Activated CD8-positive, alpha-beta memory T cell treated with anti-CD3 and anti-CD28 coated beads, Interleukin-2, amount 50 U/mL, for 48 hours (primary cell): ENCODE measurements at places on chromosomes 2 and 18.

- DNase-seq, result no peak
These were observed 67.5 kb downstream of the PDE1A start for GRCh38 chr2:182359027-182359989.

GRCh38 chr18:36017232-36017631 is 44.8 kb downstream of the RMP24 start:
- no peak for DNase-seq

- DNase-seq, result no peak
These were observed 103.5 kb downstream of the SPTBN1 start for GRCh38 chr2:54559593-54560145.

DNA sequence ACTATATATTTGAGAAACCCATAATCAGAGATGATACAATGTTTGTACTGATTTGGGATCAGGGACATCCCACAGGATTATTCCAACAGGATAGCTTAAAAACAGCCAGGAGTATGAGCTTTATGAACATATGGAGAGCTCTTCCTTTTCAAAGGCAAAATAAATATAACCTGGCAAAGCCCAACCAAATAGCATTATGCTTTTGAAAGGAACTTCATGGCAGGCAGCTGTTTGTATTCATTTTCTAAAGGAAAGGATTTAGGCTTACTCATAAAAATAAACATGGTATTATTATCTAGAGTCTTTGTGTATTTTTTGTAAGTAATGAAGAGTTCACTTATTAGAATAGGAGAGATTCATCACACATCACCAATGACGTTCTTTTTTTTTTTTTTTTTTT is 44.4 kb downstream of the CCDC195 start:
- no peak for DNase-seq
